ENCODE measurements at places on chromosomes 1 and 21.

DNA sequence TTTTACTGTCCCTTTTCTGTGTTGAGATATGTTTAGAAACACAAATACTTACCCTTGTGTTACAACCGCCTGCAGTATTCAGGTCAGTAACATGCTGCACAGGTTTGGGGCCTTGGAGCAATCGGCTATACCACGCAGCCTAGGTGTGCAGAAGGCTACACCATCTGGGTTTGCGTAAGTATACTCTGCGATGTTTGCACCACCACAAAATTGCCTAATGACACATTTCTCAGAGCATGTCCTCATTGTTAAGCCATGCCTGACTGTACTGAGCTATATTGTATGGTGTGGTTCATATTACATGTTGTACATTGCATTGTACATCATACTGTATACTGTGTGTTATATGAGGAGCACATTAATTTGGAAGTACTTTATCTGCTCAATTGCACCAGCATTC is 247.4 kb downstream of the RHOU start:
- no peak for DNase-seq

- DNase-seq = no peak
Measured at GRCh38 chr1:226574591-226575435, 26.2 kb downstream of the STUM start.

DNA sequence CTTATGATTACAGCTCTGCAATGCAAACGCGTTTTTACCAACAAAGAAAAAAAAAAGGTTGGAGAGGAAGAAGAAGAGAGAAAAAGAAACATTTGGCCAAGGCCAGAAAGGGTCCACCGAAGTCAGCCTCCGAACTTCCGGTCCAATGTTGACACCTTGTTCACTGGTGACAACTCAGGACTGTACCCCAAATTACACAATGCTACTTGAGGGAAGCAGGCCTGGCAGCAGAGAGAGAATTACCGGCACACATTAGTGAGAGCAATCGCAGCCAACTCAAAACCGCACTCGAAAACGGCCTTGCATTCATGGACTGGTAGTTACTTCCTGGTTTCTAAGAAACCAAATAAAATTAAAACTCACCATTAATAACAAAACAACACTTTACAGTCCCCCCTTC is 652.5 kb downstream of the KIF26B start:
- no peak for DNase-seq

- no peak for DNase-seq
Measured at GRCh38 chr1:115545096-115545720, 96.6 kb upstream of the VANGL1 start.

DNA sequence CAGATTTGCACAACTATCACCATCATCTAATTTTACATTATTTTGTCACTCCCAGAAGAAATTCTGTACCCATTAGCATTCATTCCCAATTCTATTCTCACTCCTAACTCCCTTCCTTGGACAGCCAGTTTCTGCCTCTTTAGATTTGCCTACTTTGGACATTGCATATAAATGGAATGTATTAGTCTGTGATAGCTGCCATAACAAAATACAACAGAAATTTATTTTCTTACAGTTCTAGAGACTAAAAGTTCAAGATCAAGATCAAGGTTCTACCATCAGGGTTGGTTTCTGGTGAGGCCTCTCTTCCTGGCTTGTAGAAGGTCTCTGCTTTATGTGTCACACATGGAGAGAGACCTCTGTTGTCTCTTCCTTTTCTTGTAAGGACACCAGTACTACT is 61.9 kb downstream of the ALG6 start:
- no peak for DNase-seq

DNA sequence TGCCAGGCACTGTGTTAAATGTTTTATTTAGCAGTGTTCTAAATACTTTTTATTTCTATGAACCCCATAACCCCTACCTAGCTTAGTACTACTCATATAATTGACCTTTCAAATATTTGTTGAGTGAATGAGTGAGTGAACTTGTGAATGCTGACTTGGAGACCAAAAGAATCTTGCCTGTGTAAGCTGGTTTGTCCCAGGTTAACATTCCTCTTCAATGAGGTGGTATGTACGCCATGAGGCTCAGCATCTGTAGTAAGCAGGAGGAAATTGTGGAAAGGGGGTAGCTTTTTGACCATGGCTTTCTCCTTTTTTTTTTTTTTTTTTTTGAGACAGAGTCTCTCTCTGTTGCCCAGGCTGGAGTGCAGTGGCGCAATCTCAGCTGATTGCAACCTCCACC is 14.6 kb downstream of the MED18 start:
- no peak for DNase-seq

- no peak for DNase-seq
Measured at GRCh38 chr1:108801101-108801500, 54.6 kb downstream of the STXBP3 start.

DNA sequence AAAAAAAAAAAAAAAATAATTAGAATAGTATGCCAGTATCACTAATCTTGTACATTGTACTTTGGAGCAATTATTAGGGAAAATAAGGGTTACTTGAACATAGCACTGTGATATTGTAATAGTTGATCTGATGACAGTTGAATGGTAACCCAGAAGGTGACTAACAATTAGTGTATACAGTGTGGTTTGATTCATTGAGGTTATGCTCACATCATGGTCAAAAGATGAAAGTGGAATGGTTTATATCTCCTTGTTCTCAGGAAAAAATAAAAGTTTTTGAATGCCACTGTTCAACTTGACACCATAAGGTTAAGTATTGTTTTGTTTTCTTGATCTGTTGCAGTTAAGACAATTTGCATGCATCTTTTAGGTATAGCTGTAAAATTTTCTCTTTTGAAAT is 87.0 kb downstream of the GPR52 start:
- no peak for DNase-seq

DNA sequence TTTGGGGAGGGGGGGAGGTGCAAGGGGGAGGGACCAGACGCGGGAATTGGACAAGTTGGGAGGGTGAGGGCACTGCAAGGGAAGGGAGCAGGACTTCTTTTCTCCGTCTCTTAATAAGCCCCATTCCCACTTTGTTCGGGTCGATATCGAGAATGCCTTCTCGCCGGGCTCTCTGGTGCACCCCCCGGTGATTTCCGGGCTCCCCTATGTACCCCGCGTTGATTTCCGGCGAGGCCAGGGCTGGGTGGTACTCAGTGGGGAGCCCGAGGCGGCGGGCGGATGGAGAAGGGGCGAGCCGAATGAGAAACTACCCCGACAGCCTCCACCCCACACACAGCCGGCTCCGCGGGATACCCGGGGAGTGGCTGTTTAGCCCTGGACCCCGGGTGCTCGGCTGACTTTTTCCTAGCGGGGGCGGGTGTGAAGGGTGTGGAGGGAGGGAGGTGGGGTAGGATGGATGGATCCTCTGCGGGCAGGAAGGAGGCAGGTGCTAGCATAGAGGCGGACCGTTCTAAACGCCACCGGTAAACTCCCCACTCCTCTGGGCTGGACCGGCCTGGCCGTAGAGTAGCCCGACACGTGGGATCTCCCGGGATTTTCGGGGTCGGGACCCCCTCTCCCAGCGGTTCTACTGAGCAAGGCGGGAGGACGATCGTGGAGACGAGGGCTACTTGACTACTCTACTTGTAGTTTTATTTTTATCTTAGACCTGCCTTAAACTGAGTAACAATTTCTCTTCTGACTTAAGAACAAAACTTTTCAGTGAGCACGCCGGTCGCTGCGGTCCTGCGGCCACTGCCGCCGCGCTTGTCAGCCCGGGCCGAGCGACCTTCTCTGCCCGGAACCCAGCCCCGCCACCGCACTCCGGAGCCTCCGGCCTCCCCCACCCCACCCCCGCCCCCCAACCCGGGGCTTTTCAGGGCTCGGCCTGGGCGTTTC is 1.0 kb downstream of the RNF220 start:
- no peak for DNase-seq

DNA sequence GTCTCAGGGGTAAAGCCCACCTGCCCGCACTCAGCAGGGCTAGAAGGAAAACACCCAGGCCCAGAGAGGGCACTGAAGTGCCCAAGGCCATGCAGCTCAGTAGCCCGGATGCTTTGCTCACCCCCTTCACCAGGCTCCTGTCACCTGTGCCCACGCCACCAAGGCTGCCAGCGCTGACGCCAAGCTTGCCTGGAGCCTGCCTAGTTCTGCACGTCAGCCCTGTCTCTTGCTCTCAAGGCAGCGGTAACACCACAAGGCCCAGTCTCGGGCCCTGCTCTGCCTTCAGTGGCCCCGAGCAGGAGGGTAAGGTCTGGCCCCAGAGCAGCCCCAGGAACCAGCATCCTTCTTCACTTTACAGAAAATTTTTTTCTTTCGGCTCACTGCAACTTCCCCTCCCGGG is 7.7 kb downstream of the TMEM63A start:
- DNase-seq = no peak

GRCh38 chr1:107442551-107442950 is 301.7 kb downstream of the NTNG1 start:
- DNase-seq = no peak

DNA sequence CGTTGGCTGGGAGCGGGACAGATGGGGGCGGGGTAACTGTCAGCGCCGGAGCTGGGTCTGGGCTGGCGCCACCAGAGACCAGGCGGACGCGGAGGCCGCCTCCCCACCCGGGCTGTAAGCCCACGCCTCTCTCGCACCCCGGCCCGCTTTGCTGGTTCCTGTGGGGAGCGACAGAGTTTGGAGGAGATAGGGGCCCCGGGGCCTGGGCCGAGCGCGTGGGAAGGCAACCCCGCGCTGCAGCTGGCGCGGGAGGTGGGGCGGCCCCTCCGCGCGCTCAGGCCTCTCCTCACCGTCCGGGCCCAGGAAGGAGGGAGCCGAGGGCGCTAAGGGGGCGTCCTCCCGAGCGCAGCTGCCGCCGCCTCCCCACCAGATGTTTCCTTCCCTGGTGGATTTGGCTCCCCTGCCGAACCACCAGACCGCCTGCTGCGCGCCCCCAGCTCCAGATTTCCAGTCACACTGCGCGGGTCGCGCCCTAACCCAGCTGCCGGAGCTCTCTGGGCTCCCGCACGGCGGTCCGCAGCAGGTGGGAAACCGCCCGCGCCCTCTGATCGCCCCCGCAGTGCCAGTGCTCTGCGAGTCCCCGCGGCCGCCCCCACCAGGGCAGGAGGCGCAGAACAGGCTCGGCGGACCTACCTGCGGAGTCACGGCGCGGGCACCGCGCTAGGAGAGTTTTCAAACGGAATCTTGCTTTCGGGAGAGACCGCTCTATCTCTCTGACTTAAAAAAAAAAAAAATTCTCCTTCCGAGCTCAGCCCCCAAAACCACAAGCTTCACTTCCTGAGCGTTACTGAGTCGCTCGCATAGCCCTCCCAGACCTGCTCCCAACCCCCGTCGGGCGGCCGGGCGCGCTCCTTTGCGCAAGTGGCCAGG is 1.1 kb downstream of the GFI1 start:
- DNase-seq = no peak

- DNase-seq = no peak
Measured at GRCh38 chr1:201104141-201104540, 8.1 kb downstream of the CACNA1S start.

DNA sequence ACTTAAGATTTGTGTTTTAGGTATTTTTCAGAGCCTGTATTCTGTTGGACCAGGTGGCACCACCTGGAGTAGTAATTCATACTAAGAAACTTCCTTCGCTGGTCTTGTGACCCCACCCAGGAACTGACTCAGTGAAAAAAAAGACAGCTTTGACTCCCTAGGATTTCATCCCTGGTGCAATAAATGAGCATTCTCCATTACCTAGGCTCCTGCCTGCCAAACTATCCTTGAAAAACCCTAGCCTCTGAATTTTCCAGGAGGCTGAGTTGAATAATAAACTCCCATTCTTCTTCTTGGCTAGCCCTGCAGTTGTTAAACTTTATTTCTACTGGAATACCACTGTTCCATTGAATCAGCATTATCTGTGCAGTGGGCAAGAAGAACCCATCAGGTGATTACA is 10.6 kb upstream of the RGS18 start:
- no peak for DNase-seq

- DNase-seq = no peak
Measured at GRCh38 chr1:6329851-6330250, 63.7 kb downstream of the ACOT7 start.

- no peak for DNase-seq
Measured at GRCh38 chr1:167077128-167077867, 12.9 kb downstream of the GPA33 start.

DNA sequence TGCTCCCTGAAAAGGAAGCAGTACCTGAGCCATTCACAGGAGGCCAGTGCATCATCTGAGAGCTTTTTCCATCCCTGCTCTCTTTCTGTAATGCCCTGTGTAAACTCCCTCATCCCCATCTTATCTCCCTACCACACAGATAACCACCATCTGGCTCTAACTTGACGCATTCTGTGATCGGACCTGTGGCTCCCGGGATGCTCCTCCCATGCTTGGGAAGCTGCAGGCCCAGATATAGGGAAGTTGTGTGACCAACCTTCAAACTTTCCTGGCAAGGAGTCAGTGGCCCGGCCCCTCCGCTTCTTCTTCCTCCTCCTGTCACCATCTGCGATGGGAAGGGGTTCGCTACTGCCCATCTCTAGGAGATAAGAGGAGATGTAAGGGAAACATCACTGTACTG is 21.1 kb downstream of the MKNK1 start:
- no peak for DNase-seq

GRCh38 chr1:65845535-65846060 is 52.9 kb downstream of the PDE4B start:
- DNase-seq = no peak

- no peak for DNase-seq
Measured at GRCh38 chr1:53265581-53265980, 27.3 kb upstream of the MAGOH start.

GRCh38 chr1:234154320-234155251 is 218.7 kb upstream of the COA6 start:
- peak; percentile 22 for DNase-seq

GRCh38 chr21:42447732-42448131 is 44.0 kb downstream of the UBASH3A start:
- DNase-seq = no peak

DNA sequence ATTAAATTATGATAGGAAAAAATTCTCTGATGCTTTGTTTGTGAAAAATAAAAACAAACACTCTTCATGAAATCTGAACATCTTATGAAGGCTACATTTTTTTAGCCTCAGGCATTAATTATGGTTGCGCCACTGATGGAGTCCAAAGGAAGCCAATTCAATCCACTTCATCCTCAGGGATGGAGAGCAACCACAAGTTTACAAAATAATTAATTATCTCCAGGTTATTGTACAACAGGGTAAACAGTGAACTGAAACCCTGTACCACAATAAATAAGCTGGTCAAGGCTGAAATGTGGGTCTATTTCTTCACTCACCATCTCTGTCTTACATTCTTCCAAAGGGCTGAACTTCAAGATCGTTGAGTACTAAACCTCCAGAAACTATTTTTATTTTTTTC is 49.2 kb downstream of the MRPL39 start:
- DNase-seq = no peak

- no peak for DNase-seq
Measured at GRCh38 chr1:227885135-227885647, 62.5 kb downstream of the WNT9A start.

GRCh38 chr1:85617633-85618100 is 37.1 kb downstream of the CCN1 start:
- DNase-seq = no peak

- DNase-seq = peak; percentile 9
Measured at GRCh38 chr1:71193153-71193552, 112.3 kb upstream of the ZRANB2 start.

All from adrenal gland (tissue), 19 donors.